ENCODE measurements at places on chromosomes 3 and 15. TPM values are rescaled to one million over a fixed set of nuclear protein-coding genes. Genes with fewer than 3 reads are reported as not detected.

DNA sequence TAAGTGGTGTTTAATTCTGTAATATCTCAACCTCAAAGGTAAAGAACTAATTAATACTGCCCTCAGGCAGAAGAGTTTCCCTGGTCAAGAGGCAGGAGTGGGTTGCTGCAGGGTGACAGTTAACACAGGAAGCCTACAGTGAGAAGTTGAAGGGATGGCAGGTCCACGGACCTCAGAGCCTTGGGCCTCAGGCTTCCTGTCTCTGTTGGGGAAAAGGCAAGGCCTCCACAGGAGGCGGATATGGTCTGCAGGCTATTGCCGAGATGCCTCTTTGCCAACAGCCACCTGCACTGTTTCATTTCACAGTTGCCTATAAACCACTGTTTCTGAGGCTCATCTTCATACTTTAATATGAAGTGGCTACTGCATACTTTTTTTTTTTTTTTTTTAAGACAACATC, 33.3 kb upstream of the RPN1 start:
- no peak for DNase-seq

The LRRC15 gene
- total RNA-seq, result not detected

DNA sequence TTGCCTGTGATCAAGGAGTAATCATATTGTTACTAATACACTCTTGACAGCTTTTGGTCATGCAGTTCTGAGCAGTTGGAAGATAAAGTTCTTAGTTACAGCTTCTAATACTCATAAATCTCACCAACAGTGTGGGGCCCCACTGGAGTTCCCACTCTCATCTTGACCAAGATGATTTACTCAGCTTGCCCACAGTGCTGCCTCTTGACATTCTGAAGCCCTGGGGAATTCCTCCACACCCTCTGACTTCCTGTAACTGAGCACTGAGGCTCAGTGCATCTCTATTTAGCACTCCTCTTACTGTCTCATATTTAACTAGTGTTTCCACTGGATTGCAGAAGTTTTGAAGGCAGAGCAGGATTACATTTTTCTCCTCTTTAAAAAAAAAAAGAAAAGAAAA, 1.9 kb upstream of the ARL6IP5 start:
- no peak for DNase-seq

DNA sequence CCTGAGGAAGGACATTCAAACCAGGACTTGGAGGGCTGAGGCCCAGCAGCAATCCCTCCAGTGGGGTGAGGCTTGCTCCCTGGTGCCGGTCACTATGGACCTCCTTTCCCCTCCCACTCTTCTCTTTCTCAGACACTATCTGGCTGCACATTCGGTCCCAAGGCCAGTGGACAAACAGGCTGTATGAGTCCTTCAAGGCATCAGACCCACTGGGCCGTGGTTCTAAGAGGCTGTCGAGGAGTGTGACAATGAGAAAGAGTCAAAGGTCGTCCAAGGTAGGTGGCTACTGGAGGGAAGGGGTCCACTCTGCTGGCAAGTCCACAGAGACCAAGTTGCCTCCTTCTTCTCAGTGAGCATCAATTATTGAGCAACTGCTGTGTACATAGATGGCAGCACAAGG, 28.0 kb downstream of the NOX5 start:
- DNase-seq, result no peak

DNA sequence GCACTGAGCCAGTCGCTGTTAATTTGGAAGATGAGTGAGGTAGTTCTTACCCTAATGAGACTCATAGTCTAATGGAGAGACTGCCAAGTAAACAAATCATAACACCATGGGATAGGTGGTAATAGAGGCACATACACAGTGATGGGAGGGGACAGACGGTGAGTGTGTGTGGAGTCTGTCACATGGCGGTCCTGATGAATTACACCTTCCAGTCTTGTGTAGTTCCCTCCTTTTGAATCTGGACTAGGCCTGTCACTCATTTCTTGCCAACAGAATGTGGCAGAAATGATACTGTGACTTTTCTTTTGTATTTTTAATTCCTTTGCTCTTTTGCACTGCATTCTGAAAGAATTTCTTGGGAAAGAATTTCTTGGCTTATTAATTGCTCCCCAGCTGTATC, 78.1 kb downstream of the NR1D2 start:
- no peak for DNase-seq

- no peak for DNase-seq
Measured at GRCh38 chr3:167785790-167786189, 50.3 kb downstream of the SERPINI1 start.

DNA sequence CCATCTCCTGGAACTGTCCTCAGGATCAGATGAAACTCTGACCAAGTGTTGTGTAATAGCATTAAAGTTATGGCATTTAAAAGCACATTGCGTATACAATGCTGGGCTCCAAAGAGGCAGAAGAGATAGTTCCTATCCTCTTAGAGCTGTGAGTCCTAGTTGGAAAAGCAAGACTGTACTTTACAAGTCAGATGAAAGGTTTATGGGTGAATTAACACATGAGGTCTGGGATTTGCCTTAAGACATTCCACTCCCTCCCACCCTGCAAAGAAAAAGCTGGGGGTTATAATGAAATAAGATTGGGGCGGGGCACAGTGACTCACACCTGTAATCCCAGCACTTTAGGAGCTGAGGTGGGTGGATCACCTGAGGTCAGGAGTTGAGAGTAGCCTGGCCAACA, 35.6 kb downstream of the SNAPC5 start:
- DNase-seq, result no peak

- DNase-seq, result no peak
Measured at GRCh38 chr3:115803661-115804060, 180.4 kb downstream of the GAP43 start.

DNA sequence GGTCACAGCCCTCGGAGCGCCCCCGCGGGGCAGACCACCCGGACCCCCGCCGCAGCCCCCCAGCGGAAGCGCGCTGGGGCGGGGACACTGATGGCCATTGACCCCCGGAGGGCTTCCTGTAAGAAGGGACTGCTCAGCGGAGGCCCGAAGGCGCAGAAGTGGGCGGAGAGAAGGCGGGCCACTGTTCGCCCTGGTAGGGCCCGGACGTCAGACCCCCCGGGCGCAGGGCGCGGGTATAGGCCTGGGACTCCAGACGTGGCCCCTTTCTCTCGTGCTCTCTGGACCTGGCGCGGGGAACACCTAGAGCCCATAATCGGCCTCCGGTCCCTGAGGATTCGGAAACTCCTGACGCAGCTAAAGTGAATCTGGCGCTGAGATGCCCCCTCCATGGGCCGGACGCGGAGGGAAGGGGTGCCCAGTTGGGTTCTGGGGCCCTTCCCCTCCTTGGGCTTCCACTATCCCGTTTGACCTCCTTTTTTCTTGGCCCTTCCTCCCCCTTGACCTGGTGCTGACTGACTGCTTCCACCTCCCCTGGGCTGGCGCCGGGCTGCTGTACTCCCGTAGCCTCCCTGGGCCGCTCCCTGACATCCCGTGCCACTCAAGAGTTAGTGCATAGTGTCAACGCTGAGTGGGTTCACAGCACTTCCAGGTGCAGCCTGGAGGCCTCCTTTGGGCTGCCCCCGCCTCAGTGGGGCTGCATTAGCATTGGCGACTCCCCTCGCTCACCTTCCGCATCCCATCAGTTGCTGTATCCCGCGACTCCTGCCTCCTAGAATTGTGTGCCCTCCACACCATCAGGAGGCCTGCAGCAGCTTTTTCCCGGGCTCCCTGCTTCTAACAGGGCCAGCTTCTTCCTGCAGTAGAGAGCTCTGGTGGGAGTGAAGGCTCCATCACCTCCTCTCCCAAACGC, 694 bp downstream of the ABTB1 start:
- DNase-seq, result peak; percentile 61

The SUSD5 gene
- total RNA-seq, result 7.9 TPM

The CDC25A gene
- total RNA-seq, result 0.97 TPM

DNA sequence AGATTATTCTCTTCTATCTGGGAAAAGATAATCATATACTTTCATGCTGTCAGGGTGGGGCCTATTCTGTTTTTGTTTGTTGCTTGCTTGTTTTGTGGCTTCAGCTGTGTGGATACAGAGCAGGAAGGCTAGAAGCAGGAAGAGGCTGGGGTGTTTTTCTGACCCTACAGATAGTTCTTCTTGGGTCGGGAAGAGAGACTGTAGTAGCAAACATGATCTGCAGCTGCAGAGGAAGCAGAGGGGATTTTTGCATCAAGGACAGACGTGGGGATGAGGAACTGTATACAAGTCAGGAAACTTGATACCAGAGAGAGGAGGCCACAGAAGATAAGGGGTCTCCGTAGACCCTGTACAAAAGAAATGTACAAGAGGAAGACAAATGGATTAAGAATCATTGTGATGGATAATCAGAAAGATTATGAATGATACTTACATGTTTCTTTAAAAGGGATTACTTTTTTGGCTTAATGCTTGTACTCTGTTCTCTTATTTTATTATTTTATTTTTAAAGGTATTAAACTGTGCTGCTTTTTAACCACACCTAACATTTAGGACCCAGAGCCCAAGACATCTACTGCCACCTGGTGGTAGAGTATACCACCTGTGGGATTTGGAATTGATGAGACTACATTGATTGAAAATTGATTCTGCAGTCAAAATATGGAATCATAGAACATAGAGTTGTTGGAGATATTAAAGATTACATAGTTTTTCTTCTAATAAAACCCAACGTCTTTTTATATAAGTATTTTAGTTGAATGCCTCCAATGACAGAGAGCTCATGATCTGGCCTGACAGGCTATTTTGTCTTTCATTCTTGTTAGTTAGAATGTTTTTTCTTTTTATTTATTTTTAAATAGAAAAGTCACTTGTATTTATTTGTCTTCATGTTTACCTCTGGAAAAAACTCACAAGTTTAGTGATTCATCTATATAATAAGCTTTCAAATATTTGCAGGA, 87.3 kb upstream of the ROPN1 start:
- no peak for DNase-seq

- no peak for DNase-seq
Measured at GRCh38 chr15:43552256-43552655, 34.8 kb downstream of the MAP1A start.

The EFHB gene
- total RNA-seq, result 0.86 TPM

- DNase-seq, result no peak
Measured at GRCh38 chr15:51625236-51625635, 2.7 kb upstream of the DMXL2 start.

DNA sequence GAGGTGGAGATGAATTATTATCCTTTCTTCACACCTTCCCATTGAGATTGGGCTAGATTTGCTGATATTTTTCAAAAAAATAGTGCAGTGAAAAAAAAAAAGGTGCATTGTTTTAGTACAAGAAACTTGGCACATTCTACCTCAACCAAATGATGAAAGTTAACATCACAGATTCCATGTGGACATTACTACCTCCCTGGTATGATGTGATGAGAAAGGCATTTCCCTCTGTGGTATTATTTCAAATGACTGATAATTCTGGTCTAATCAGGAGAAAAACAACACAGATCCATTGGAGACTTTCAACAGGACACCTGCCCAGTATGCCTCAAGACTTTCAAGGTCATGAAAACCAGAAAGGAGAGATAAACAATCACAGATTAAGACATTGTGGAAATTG, 313.4 kb downstream of the BCHE start:
- no peak for DNase-seq

DNA sequence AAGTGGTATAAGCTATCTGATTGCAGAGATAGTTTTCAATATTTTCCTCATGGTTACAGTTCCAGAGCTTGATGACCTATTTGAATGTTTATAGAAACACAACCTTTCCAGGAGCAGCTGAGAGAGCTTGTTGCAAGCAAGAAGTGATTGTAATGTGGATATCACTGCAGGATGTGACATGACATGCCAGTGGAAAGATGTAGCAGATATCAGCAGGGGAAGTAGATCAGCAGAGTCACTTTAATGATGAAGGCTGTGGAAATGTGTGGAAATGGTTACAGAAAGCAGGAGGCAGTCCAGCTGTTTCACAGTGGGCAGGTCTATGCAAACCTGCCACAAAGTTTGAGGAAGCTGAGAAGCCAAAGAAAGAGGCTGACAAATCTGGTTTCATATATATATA, 21.0 kb downstream of the TMEM158 start:
- no peak for DNase-seq

The DYNLT2B gene
- total RNA-seq, result 19.9 TPM

The PSTPIP1 gene
- total RNA-seq, result 6.8 TPM

GRCh38 chr3:182487611-182488010, 305.7 kb upstream of the ATP11B start:
- DNase-seq, result no peak

DNA sequence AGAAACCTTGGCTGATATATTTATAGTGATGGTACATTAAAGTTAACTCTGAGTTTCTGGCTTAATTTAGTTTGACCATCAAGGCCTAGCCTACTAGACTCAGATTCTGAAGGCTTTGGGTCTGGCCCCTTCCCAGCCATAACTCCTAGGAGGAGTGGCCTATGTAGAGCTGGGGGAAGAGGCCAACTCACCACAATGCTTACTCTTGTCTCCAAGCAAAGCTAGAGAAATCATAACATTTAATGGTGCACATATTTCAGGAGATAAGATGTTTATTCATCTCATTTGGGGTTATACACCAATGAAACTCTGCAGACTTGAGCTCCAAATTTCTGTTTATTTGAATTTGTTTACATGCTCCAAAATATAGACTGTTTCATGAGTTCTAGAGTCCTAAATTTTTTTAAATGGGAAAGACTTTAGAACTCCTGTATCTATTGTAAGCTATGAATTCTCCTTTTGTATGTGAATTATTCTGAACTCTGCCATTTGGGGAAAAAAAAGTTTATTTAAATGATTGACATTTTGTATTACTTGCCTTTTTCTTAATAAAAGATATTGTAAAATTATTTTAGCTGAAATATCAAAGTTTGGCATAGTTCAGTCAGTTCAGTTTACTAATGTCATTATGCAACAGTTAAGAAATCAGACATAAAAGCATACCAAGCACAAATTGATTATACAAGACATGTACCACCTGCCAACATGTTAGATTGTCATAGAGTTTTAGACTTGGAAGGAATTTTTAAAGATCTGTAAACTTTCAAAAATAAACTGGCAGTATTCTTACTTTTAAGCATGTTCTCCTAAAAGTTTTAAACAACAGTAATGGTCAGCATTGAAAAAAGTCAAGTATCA, 143.4 kb upstream of the NR2E3 start:
- DNase-seq, result no peak

DNA sequence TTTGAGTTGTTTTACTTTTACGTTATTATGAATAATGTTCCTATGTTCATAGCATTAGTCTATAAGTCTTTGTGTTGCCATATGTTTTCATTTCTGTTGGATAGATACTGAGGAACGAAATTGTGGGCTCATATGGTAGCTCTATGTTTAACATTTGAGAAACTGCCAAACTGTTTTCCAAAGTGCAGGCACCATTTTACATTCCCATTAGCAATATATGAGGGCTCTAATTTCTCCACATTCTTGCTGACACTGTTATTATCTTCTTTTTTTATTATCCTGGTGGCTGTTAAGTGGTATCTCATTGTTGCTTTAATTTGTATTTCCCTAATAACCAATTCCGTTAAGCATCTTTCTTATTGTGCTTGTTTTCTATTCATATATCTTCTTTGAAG, 1.8 kb upstream of the PIK3R4 start:
- no peak for DNase-seq

DNA sequence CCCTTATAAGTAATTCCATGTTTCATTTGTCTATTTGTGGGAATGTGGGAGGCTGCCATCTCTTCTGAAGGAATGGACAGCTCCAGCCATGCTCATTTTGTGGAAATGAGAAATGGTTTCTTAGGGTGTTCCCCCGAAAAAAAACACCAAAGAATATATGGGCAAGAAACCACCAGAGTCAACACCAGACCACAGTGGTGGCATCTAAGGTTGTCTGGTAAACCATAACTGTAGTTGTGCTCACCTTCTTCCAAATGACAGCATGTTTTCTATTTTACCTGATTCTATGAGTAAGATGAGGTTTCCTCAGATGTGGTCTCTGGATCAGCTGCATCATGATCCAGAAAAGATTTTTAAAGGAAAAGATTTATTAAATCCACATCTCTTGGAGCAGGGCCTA, 217.0 kb upstream of the C2CD4B start:
- DNase-seq, result no peak

The RASGRP1 gene
- 30.0 TPM for total RNA-seq

The MED12L gene
- 69.7 TPM for total RNA-seq

- DNase-seq, result no peak
Measured at GRCh38 chr3:150371741-150372254, 36.3 kb upstream of the TSC22D2 start.

Measured in dorsolateral prefrontal cortex (tissue), 122 donors.